ENCODE measurements at places on chromosomes 3 and 15. TPM values are rescaled to one million over a fixed set of nuclear protein-coding genes. Genes with fewer than 3 reads are reported as not detected.

The SKOR1 gene
- total RNA-seq: not detected

The ANKRD34C gene
- not detected for total RNA-seq

The MYO9A gene
- total RNA-seq: 24.2 TPM

The CPNE9 gene
- total RNA-seq: not detected

The EPHB1 gene
- 0.15 TPM for total RNA-seq

The CAV3 gene
- not detected for total RNA-seq

The NMNAT3 gene
- total RNA-seq: 0.30 TPM

The MB21D2 gene
- 10.3 TPM for total RNA-seq

The LIPC gene
- not detected for total RNA-seq

The C3orf49 gene
- total RNA-seq: not detected

The CLEC3B gene
- 0.61 TPM for total RNA-seq

The FGF7 gene
- total RNA-seq: 0.32 TPM

The HTR3E gene
- total RNA-seq: not detected

The ARPP21 gene
- total RNA-seq: not detected

The SCN11A gene
- total RNA-seq: not detected

The CTXND1 gene
- total RNA-seq: not detected

The GOLGA6B gene
- total RNA-seq: not detected

The SH2D7 gene
- total RNA-seq: not detected

The XYLB gene
- total RNA-seq: 3.0 TPM

The DIS3L gene
- total RNA-seq: 24.2 TPM
